Activated naive CD8-positive, alpha-beta T cell treated with anti-CD3 and anti-CD28 coated beads for 36 hours (primary cell): ENCODE measurements at places on chromosomes 7 and 10. TPM values are rescaled to one million over a fixed set of nuclear protein-coding genes. Genes with fewer than 3 reads are reported as not detected.

Gene MLXIPL
- not detected for total RNA-seq

DNA sequence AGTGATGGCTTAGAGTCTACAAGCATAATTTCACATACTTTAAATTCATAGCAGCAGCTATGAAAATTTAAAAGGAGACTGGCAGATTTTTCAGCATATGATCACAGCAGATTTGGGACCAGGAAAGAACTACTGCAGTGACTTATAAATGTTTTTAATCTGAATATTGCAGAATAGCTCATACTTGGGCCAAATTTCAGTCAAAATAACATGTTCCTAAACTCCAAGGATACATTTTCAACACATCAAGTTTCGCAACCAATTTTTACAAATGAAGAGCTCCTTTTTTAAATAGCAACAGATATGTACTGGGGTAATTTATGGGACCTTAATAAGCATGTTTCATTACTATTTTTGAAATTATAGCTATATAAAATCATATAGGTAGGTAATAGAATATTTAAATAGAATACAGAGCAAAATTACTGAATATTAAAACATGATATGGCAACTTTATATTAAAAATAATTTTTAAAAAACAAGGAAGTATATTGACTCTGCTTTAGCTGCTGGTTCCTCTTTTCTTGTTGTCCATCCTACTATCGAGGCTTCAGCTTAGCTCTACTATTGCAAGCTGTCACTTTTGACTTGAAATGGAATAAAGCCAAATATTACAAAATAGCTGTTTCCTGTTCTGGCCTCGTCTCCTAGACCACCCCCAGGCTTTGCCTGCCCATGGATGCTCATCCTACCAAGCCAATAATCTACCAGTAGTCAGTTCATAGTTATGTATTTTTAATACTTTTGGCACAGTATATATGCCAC is 123.1 kb downstream of the NRBF2 start:
- H3K27ac ChIP-seq: peak overlapping the region; percentile 34
- H3K36me3 ChIP-seq: peaks cover 56% of the 10 kb centered on the region
- H3K4me3 ChIP-seq: no peak overlapping the region
- no peaks in the 10 kb centered on the region for H3K27me3 ChIP-seq
- peaks cover 64% of the 10 kb centered on the region for H3K4me1 ChIP-seq

GRCh38 chr7:144390481-144390880 is 13.0 kb downstream of the NOBOX start:
- no peaks in the 10 kb centered on the region for H3K27me3 ChIP-seq
- H3K4me3 ChIP-seq: no peak overlapping the region
- H3K27ac ChIP-seq: no peak overlapping the region
- peaks cover 9% of the 10 kb centered on the region for H3K4me1 ChIP-seq
- DNase-seq: no peak

DNA sequence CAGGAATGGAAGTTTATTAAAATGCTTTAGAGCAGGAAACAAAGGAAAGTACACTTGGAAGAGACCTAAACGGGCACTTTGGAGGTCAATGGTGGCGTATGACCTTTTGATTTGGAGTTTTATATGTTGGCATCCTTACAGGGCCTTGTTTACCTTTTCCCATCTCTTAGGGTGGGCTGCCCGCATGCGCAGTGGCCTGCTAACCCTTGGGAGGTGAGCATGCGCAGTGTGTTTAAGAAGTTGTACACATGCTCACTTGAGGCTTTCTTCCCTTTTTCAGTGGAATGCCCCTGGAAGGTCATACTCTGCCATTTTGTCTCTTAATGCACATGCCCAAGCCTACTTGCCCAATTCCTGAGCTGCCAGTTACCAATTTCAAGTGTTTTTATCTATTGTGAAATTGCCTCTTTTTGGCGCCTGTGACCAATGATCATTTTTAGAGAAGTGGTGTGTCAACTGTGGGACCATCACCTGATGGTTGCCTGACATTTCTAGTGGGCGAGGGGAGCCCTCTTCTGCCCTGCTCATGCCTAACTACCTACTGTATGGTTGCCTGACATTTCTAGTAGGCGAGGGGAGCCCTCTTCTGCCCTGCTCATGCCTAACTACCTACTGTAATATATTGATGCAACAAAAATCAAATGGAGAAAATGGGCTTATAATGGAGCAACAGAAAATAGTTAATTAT is 138.0 kb downstream of the PPP1R9A start:
- no peaks in the 10 kb centered on the region for H3K4me1 ChIP-seq
- no peaks in the 10 kb centered on the region for H3K27me3 ChIP-seq
- H3K27ac ChIP-seq: no peak overlapping the region
- H3K36me3 ChIP-seq: no peaks in the 10 kb centered on the region

- no peak overlapping the region for H3K27ac ChIP-seq
- H3K4me1 ChIP-seq: peaks cover 51% of the 10 kb centered on the region
- H3K4me3 ChIP-seq: no peak overlapping the region
- no peaks in the 10 kb centered on the region for H3K27me3 ChIP-seq
Measured at GRCh38 chr7:2962865-2963264, 80.8 kb downstream of the CARD11 start.

- peaks cover 2% of the 10 kb centered on the region for H3K4me1 ChIP-seq
- no peak overlapping the region for H3K4me3 ChIP-seq
- H3K27ac ChIP-seq: no peak overlapping the region
- DNase-seq: no peak
- H3K36me3 ChIP-seq: no peaks in the 10 kb centered on the region
- H3K27me3 ChIP-seq: no peaks in the 10 kb centered on the region
Measured at GRCh38 chr10:33722067-33722466, 387.6 kb upstream of the NRP1 start.

GRCh38 chr10:17023386-17024298 is 106.0 kb downstream of the CUBN start:
- peak overlapping the region; percentile 97 for H3K27ac ChIP-seq
- H3K4me3 ChIP-seq: peak overlapping the region; percentile 70
- H3K27me3 ChIP-seq: no peaks in the 10 kb centered on the region
- peak; percentile 76 for DNase-seq

DNA sequence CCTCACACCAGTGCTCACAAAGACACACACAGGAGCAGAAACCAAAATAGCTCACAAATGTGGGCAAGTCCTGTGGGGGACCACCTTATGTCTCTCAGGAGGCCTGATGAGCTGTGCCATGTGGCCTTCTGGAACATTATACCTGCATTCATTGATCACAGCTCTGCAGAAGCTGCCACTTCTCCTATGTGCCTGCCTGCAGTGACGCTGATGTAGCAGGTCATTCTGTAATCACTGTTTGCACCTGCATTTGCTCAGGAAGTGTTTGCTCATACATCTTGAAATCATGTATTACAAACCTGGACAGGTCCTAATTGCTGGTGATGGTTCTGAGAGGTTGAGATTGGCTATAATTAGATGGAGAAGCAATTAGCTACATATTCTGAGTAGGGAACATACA is 310.2 kb downstream of the AUTS2 start:
- no peaks in the 10 kb centered on the region for H3K27me3 ChIP-seq
- H3K4me3 ChIP-seq: no peak overlapping the region

DNA sequence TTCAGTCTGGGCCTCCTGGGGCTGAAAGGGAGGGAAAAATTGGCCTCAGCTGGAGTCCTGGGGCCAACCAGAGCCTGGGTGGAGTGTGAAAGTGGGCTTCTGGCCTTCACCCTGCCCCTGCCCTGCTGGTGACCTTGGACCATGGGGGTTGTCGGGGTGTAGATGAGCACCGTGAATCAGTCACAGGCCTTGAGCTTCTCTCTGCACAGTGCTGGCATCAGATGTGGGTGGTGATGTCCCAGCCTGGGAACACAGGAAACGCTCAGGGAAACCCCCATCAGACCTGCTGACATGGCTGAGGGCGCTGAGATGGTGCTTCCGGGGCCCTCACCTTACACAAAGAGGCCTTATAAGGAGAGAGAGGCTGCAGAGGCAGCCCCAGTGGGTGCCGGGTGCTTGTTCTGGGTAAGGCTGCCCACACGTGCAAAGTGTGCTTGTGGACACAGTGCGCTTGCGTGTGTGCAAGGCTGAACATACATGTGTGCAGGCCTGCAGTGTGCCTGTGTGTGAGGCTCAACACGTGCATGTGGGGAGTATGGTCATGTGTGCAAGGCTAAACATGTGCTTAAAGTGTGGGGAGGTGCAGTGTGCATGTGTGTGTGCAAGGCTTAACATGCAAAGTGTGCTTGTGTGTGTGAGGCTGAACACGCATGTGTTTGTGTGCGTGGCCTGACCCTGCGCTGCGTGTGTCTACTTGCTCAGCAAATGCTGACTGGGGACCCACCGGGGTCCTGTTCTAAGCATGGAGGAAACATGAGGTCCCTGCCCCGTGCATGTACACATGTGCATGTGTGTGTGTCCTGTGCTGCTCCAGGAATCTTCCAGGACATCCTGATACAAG is 6.5 kb downstream of the ARPC1B start:
- H3K36me3 ChIP-seq: peaks cover 55% of the 10 kb centered on the region
- DNase-seq: peak; percentile 90
- no peaks in the 10 kb centered on the region for H3K27me3 ChIP-seq
- H3K27ac ChIP-seq: peak overlapping the region; percentile 92
- peak overlapping the region; percentile 77 for H3K4me3 ChIP-seq
